Activated CD4-positive, alpha-beta T cell treated with anti-CD3 and anti-CD28 coated beads, Interleukin-2, amount 50 U/mL, for 24 hours (primary cell): ENCODE measurements at places on chromosomes 3 and 15.

GRCh38 chr3:112815981-112816380 is 30.7 kb downstream of the CD200R1L start:
- no peak for DNase-seq

DNA sequence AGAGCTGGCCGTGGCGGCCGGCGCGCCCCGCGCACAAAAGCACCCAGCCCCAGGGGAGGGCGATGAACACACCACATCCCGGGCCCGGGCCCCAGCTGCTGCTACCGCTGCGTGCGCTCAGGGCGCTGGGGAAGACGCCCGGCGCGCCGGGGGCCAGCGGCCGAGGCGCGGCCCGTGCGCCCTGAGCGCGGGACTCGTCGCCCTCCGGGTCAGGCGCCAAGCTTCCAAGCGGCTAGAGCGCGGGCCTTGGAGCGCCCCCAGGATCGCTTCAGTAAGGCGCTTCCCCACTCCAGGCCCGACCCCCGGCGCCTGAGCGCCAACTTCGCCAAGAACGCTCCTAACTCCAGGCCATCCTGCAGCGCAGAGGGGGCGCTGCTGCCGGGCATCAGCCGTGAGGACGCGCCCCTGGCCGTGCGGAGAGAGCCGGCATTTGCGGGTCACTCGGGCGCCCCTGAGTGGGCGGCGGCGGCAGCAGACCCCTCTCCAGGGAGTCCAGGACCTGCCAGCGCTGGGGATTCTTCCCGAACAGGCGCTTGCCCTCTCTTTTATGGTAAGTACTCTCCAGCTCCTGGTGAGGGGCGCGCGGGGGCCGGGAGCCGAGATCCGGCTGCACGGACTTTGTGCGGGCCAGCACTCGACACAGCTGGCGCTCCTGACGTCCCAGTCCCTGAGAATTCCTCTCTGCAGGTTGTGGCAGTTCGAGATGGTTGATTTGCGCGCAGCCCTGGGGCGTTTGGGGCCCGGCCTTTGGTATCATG is 475 bp downstream of the SPSB4 start:
- DNase-seq: no peak

GRCh38 chr3:55827786-55828185 is 340.7 kb upstream of the WNT5A start:
- DNase-seq: no peak

- DNase-seq: no peak
These were observed 21.3 kb upstream of the SCAANT1 start for GRCh38 chr3:63933459-63933858.

DNA sequence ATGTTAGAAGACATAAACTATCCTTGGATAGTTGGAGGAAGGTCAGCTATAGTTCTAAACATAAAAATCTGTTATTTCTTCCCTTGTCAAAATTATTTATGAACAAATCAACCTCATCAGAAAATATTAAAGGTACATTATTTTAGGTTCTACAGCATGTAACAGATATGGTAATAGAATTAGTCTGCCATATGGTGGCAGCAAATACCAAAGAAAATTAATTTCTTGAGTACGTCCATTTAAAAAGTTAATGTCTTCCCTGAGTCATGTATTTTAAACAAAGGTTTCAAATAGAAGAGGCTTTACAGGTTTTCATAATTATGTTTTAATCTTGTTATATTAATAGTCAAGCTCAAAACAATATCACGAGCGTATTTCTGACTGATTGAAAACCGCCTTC is 17.9 kb upstream of the ANKRD28 start:
- DNase-seq: no peak
